Ureter (tissue), 1 donor: ENCODE measurements at places on chromosomes 11 and 22. TPM values are rescaled to one million over a fixed set of nuclear protein-coding genes. Genes with fewer than 3 reads are reported as not detected.
A peak's percentile ranks its signal among the peaks of the same experiment; 100 is the strongest.

The GPR83 gene
- total RNA-seq: not detected

The CARNS1 gene
- total RNA-seq: 1.3 TPM

DNA sequence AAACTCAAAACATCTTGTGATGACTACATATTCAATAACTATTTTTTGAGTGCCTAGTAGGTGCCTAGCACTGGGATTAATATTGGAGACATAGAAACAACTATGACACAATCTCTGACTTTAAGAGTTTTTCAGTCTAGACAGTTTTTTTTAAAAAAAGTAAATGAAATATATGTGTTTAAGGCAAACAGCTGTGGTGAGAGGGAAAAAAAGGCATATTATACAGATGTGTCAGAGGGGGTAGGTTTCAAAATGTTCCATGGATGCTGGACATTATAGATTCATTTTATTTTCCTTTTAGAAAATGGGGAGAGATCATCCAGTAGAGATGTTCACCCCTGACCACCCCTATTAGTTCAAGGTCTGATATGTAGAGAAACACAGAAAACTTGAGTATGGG lies 90.8 kb downstream of the LUZP2 start:
- no peak for DNase-seq

GRCh38 chr22:36191106-36191836 lies 10.3 kb downstream of the APOL4 start:
- peak; percentile 64 for DNase-seq

- DNase-seq: no peak
Observed at GRCh38 chr11:129268371-129268770, 76.2 kb upstream of the ARHGAP32 start.

- DNase-seq: no peak
Observed at GRCh38 chr11:120404495-120404894, 68.3 kb downstream of the ARHGEF12 start.

DNA sequence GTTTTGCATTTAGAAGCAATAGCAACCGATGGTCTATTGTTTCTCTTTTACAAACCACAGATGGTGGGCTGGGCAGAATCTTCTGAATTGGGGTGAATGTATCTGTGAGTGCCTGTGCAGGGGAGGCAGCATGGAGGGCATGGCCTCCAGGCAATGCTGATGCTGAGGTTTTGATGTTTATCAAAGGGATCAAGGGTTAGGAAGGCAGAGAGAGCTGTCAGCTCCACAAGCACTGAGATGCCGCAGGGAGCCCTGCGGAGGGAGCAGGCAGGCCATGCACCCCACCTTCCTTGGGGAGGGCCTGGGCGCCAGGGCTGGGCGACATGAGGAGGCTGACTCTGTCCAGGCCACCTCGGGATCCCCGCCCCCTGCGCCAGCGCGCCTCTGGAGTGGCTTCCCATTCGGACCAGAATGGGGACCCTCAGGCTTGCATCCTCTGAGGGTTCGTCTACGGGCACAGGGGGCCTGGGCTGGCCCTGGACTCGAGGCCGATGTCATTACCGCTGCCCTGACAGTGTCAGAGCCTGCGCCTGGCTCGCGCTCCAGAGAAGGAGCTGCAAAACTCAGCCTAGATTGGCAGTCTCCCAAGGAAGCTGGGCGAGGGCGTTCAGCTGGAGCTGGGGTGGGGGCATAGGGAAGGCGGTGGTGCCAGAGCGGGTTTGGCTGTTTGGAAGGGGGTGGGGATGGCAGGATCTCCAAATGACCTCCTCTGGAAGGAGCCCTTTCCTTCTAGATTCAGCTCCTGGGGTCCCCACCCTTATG lies 13.9 kb upstream of the TH start:
- no peak for DNase-seq

GRCh38 chr11:7353100-7353499 lies 101.4 kb downstream of the SYT9 start:
- DNase-seq: no peak

- no peak for DNase-seq
Observed at GRCh38 chr11:42502151-42502550, 809.6 kb upstream of the API5 start.
